ENCODE measurements at places on chromosomes 2 and 18. TPM values are rescaled to one million over a fixed set of nuclear protein-coding genes. Genes with fewer than 3 reads are reported as not detected.
A peak's percentile ranks its signal among the peaks of the same experiment; 100 is the strongest.

- no peaks in the 10 kb centered on the region for H3K27me3 ChIP-seq
- DNase-seq, result no peak
- H3K4me3 ChIP-seq, result no peak overlapping the region
These were observed 194.3 kb downstream of the MTX2 start for GRCh38 chr2:176463546-176463945.

GRCh38 chr2:121075641-121076497 lies 209.1 kb downstream of the TFCP2L1 start:
- H3K4me3 ChIP-seq, result no peak overlapping the region
- peaks cover 3% of the 10 kb centered on the region for H3K27me3 ChIP-seq
- H3K27ac ChIP-seq, result no peak overlapping the region
- H3K36me3 ChIP-seq, result no peaks in the 10 kb centered on the region
- DNase-seq, result no peak

GRCh38 chr2:217412721-217413120 lies 552.9 kb upstream of the TNP1 start:
- no peaks in the 10 kb centered on the region for H3K36me3 ChIP-seq
- no peak overlapping the region for H3K27ac ChIP-seq
- DNase-seq, result no peak
- no peaks in the 10 kb centered on the region for H3K27me3 ChIP-seq
- H3K4me3 ChIP-seq, result no peak overlapping the region

ALPP gene
- total RNA-seq, result not detected

DNA sequence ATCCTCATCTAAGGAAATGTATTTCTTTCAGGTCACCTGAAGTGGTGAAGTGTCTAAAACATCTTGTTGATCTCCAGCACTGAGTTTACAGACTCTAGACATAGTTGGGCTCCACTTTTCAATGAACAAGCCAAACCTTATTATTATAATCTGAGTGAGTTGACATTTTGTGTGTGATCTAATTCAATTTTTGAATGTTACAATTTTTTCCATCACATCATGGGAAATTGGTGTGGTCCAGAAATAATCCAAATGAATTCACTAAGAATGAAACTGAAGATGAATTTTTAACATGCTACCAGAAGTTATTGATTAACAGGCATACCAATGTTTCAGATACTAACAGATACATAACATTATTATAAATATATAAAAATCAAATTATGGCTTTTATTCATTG lies 75.6 kb upstream of the EFEMP1 start:
- no peaks in the 10 kb centered on the region for H3K4me1 ChIP-seq
- no peaks in the 10 kb centered on the region for H3K36me3 ChIP-seq
- DNase-seq, result no peak
- no peak overlapping the region for H3K27ac ChIP-seq

SERPINB11 gene
- not detected for total RNA-seq

GRCh38 chr2:71824436-71824835 lies 323.2 kb downstream of the CYP26B1 start:
- no peak for DNase-seq
- no peaks in the 10 kb centered on the region for H3K36me3 ChIP-seq
- H3K27ac ChIP-seq, result no peak overlapping the region
- H3K4me3 ChIP-seq, result no peak overlapping the region

EIPR1 gene
- 13.7 TPM for total RNA-seq

GRCh38 chr2:195563857-195564512 lies 93.0 kb upstream of the SLC39A10 start:
- no peaks in the 10 kb centered on the region for H3K4me1 ChIP-seq
- no peaks in the 10 kb centered on the region for H3K36me3 ChIP-seq
- H3K27ac ChIP-seq, result no peak overlapping the region
- no peak for DNase-seq
- no peaks in the 10 kb centered on the region for H3K27me3 ChIP-seq

DNA sequence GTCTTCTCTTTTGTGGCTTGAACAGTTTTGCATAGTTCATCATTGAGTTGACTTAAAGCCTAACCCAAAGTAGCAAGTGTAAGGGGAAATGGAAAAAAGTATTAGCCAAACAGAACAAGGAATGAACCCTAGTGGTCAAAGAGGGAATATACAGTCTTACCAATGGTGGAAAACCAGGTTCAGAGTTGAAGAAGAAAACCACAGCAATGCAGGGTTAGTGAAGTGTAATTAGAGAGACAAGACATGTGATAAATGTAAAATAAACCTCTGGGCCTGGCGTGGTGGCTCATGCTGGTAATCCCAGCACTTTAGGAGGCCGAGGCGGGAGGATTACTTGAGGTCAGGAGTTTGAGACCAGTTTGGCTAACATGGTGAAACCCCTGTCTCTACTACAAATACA lies 2.4 kb downstream of the TTN start:
- no peak overlapping the region for H3K4me3 ChIP-seq
- no peak for DNase-seq
- H3K36me3 ChIP-seq, result no peaks in the 10 kb centered on the region
- no peaks in the 10 kb centered on the region for H3K27me3 ChIP-seq
- H3K27ac ChIP-seq, result peak overlapping the region; percentile 69

AMER3 gene
- not detected for total RNA-seq

DNA sequence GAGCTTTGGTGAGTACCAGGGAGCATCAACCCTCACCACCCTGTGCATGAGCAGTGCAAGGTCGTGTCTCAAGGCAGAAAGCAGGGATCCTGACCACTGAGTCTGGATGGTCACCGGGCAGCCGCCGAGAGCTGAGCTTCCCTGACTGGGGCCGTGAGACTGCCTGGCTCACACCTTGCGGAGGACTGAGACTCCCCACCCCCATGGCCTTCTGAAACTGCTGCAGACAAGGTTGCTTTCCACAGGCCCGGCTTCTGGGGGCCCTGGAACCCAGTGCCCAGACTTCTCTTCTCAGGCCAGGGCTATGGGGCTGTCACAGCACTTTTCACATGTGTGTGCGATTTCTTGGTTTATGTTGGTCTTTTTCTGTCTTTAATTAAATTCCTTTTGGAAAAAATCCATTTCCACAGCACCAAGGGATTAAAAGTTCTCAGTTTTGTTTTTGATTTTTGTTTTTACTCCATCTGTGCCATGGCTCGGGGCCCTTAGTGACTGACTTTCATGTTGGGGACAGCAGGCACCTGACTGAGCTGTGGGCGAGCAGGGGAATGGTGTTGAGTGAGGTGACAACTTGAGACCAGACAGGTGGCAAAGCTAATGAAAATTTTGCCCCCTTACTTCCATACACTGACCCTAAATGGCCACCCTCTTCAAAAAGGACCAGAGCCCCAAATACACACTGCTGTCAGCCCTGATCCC lies 297.9 kb downstream of the CYP26B1 start:
- no peaks in the 10 kb centered on the region for H3K27me3 ChIP-seq
- DNase-seq, result no peak
- no peaks in the 10 kb centered on the region for H3K36me3 ChIP-seq
- H3K27ac ChIP-seq, result peak overlapping the region; percentile 90

DNA sequence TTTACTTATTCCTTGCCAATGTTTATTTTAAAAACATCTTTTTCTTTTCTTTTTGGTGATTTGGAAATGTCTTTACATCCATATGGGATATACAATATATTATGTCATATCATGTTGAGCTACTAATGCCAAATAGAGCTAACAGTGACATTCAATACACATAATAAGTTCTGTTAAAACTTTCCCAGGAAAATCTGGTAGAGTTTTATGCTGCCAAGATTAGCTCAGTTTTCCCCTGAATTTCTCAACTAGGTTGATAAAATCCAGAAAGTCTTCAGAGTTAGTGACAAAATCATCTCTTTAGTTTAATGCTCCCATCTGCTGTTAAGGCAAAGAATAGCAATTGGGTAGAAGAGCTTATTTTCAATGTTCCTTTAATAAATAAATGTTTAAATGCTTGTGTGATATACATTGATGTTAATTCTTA lies 9.9 kb downstream of the COL3A1 start:
- no peak overlapping the region for H3K4me3 ChIP-seq
- H3K27ac ChIP-seq, result no peak overlapping the region
- H3K4me1 ChIP-seq, result no peaks in the 10 kb centered on the region
- no peaks in the 10 kb centered on the region for H3K27me3 ChIP-seq

DNA sequence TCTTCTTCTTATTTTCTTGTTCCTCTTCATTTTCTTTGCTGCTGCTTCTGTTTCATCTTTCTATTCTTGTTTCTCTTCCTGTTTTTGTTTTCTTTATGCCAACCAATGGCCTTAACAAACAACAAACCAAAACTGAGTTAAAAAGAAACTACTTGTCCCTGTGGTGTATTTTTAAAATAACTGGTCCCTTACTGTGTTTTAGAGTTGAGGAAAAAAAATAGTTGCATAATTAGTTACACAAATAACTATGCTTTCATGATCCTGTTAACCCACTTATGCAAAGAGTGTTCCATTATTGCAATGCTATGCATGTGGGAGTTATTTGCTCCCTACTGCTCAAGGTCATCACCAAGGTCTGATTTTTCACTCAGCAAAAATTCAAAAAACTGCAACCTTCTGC lies 39.5 kb upstream of the IMP4 start:
- no peak for DNase-seq
- H3K4me3 ChIP-seq, result no peak overlapping the region
- H3K27me3 ChIP-seq, result no peaks in the 10 kb centered on the region
- H3K27ac ChIP-seq, result no peak overlapping the region
- H3K36me3 ChIP-seq, result no peaks in the 10 kb centered on the region

GRCh38 chr2:177291701-177292100 lies 27.2 kb upstream of the NFE2L2 start:
- no peaks in the 10 kb centered on the region for H3K27me3 ChIP-seq
- no peak overlapping the region for H3K27ac ChIP-seq
- no peaks in the 10 kb centered on the region for H3K36me3 ChIP-seq
- DNase-seq, result no peak
- H3K4me3 ChIP-seq, result no peak overlapping the region

UGT1A3 gene
- total RNA-seq, result not detected

DNA sequence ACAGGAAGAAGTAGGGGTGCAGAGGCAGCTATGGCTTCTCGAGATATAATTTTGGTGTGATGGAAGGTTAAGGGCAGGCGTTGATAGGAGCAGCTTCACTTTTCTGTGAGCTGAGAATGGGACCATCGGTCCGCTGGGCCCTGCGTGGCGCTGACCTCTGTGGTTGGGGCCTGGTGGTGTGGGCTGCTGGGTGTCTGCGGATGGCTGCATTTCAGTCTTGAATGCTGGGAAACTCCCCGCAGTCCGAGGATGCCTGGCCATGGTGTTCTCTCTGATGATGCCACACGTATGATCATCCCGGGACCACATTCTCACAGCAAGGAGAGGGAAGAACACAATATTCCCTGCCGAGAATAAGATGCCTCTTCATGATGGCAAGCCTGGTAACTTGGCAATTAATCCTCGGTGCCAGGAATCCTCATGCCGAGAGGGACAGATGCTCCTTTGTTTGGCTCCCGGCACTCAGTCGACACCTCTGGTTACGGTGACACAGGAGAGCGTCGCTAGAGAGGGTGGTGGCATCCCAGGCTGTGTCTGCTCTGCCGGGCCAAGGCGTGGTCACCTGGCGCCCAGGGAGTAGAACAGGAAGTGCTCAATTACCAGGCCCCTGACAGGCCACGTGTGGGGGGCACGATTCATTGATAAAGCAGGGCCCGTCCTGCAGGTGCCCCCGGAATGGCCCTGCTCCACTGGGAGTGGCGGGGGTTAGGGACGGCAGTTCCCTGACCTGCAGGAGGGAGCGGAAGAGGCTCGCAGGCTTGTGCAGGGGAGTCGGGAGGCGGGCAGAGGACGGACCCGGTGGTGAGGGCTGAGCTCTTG lies 119.4 kb upstream of the CTDP1 start:
- H3K27ac ChIP-seq, result peak overlapping the region; percentile 49
- DNase-seq, result peak; percentile 38
- H3K4me3 ChIP-seq, result no peak overlapping the region
- no peaks in the 10 kb centered on the region for H3K36me3 ChIP-seq

DNA sequence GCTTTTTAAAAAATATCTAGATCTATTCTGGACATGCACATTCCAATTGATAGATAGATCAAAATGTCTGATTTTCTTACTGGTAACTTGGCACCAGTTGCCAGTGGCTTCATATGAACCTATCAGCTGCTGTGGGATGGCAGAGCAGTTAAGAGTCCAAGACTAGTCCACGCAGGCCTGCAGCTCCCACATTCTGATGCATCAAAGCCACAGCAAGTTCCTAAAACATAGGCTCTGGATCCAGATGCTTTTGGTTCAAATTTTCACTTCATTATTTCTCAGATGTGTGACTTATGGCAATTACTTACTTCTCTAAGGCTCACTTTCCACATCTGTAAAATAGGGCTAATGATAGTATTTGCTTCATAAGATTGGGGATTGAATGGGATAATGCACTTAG lies 48.0 kb upstream of the CYP1B1 start:
- no peaks in the 10 kb centered on the region for H3K36me3 ChIP-seq
- no peak for DNase-seq
- no peak overlapping the region for H3K4me3 ChIP-seq
- no peaks in the 10 kb centered on the region for H3K4me1 ChIP-seq

ERFE gene
- total RNA-seq, result 0.96 TPM

DNA sequence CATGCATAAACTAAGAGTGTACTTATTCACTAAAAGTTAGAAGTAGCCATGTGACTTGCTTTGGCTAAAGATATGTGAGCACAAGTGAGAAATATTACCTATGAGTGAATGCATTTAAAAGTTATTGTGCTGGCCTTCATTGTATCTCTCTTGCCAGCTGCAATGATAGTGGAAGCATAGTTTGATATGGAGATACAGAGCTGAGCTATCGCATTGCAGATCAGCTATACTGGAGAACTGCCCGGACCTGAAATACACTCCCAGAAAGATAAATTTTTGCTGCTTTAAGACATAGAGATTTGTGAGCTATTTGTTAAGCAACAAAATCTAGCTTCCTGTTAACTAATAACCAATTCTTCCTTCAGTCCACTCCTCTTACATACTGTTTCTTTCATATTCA lies 571.1 kb downstream of the CPS1 start:
- DNase-seq, result no peak
- no peaks in the 10 kb centered on the region for H3K36me3 ChIP-seq
- no peak overlapping the region for H3K4me3 ChIP-seq
- H3K27ac ChIP-seq, result no peak overlapping the region

DNA sequence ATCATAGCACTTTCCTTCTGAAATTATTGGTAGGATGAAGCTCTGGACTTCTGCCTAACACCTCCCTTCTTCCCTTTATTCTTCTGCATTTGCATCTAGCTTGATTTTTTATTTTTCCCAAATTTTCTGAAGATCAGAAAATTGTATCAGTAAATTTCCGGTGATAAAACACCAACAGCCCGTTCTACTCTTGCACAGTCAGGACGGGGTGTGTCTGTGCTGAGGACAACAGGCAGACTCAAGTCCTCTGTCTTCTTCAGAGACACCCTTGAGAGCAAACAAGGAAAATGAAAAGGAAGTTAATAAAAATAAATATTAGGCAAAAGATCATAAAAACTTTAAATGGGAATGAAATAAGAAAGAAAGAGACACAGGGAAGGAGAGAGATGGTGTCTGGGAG lies 120.7 kb downstream of the ARL4C start:
- H3K27me3 ChIP-seq, result no peaks in the 10 kb centered on the region
- H3K27ac ChIP-seq, result no peak overlapping the region
- DNase-seq, result no peak
- no peak overlapping the region for H3K4me3 ChIP-seq

- no peaks in the 10 kb centered on the region for H3K36me3 ChIP-seq
- peaks cover 3% of the 10 kb centered on the region for H3K4me1 ChIP-seq
- H3K4me3 ChIP-seq, result no peak overlapping the region
- no peak for DNase-seq
These were observed 190.4 kb downstream of the PRKCE start for GRCh38 chr2:45841752-45842407.

GRCh38 chr18:8883409-8883668 lies 178.0 kb downstream of the MTCL1 start:
- no peaks in the 10 kb centered on the region for H3K36me3 ChIP-seq
- no peaks in the 10 kb centered on the region for H3K27me3 ChIP-seq
- H3K27ac ChIP-seq, result no peak overlapping the region
- H3K4me3 ChIP-seq, result no peak overlapping the region
- H3K4me1 ChIP-seq, result no peaks in the 10 kb centered on the region

GRCh38 chr18:80034852-80035406 lies 695 bp downstream of the RBFA start:
- H3K27me3 ChIP-seq, result no peaks in the 10 kb centered on the region
- peak overlapping the region; percentile 83 for H3K4me3 ChIP-seq
- DNase-seq, result no peak
- H3K27ac ChIP-seq, result peak overlapping the region; percentile 34
